ENCODE measurements at places on chromosomes 6 and 20.

DNA sequence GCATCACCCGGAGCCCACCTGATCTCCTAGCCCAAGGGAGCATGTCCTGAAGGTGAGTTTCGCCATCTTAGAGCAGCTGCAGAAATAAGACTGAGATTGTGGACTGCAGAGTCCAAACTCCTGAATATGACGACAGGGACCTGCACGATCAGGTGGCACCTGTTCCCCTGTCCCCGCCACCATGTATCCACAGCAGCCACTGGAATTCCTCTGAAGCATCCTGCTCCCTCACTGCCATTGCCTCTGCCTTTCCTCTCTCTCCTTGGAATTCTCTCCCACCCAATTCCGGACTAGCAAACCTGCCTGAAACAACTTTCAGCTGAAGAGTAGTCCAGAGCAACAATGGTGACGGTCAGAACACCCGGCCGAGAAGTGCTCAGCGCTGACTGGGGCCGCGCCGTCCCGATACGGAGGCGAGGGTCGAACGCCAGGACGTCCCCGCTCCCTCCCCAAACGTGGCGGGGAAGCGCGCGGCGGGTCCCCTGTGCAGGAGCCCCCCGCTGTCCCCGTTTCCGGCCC is 694 bp upstream of the FAM120B start:
- no peak for DNase-seq

- no peak for DNase-seq
These were observed 15.5 kb upstream of the SNRNP48 start for GRCh38 chr6:7574500-7574899.

- DNase-seq = peak; percentile 68
These were observed at the start of gene UNC5CL for GRCh38 chr6:41039060-41039998. Gene UNC5CL (minus strand): TSS chr6:41039221. CDS start chr6:41035074, 4,147 bp downstream.

DNA sequence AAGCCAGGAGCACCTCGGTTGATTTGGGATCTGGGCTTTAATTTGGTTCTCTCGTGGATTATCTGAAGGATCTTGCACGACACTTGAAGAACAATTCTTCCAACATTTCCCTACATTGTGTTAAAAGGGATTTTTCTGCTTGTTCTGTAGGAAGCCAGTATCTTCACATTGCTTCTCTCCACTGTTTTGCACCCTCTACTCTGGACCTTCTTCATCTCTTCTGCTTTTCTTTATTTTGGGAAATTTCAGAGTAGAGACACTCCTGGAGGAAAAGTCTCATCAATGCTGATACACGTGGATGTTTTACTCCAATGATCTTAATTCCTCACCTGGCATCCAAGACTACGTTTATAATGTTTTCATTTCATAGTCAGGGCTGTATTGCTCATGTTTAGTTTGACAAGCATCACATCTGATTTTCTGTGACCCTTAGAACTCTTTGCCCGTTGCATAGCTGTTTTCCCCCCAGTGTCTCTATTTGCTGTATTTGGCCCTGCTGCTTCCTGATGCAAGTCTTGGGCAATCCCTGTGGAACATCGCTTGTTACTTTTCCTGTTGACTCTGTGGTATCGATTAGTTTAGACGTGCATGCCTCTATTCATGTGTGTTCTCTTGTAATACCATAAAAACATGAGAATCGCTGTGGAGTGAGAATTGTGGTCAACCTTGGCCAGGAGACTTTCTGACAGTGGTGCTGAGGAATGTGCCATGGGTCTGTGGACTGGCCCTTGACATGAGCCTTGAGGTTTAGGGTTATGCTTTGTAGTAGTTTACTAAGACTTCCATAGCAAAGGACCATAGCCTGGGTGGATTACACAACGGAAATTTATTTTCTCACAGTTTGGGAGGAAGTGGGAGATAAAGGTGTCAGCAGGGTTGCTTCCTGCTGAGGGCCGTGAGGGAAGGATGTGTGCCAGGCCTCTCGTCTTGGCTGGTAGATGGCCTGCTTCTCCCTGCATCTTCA is 12.5 kb downstream of the PLCB1 start:
- no peak for DNase-seq

- DNase-seq = peak; percentile 66
These were observed 17.9 kb downstream of the GNAS start for GRCh38 chr20:58870293-58871014.

DNA sequence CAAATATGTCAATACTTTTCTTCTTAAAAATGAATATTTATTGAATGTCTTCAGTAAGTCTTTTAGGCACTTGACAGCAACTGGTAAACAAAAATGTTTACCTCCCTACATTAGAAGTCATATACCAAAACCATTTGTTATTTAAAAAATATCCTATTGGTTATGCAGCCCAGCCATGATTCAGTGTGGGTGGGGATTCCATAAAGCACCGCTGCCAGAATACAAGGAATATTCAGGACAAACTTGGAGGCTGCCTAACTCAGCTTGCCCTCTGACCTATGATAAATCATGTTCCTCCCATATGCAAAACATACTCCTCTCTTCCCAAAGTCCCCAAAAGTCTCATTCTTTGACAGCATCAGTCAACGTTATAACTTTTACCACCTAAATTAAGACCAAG is 486.8 kb upstream of the IRAK1BP1 start:
- no peak for DNase-seq

GRCh38 chr6:15485936-15486335 is 176.9 kb downstream of the DTNBP1 start:
- no peak for DNase-seq

GRCh38 chr20:62203378-62204030 is 16.6 kb downstream of the HRH3 start:
- no peak for DNase-seq

DNA sequence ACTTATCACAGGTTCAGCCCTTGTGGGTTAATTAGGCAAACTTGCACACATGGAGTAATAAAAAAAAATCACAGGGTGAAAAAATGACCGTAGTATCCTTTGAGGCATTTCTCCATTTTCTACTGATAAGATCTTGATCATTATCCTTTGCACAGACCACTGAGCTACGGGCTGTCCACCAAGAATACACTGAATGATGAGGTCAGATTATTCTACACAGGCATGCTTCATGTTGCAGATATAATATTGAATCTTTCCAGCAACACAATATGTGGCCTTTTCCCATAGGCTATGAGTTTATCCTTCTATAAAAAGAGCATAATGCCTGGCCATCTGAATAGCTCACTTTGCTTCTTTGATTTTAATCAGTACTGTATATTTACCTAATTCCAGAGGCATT is 168.9 kb downstream of the FRK start:
- no peak for DNase-seq

DNA sequence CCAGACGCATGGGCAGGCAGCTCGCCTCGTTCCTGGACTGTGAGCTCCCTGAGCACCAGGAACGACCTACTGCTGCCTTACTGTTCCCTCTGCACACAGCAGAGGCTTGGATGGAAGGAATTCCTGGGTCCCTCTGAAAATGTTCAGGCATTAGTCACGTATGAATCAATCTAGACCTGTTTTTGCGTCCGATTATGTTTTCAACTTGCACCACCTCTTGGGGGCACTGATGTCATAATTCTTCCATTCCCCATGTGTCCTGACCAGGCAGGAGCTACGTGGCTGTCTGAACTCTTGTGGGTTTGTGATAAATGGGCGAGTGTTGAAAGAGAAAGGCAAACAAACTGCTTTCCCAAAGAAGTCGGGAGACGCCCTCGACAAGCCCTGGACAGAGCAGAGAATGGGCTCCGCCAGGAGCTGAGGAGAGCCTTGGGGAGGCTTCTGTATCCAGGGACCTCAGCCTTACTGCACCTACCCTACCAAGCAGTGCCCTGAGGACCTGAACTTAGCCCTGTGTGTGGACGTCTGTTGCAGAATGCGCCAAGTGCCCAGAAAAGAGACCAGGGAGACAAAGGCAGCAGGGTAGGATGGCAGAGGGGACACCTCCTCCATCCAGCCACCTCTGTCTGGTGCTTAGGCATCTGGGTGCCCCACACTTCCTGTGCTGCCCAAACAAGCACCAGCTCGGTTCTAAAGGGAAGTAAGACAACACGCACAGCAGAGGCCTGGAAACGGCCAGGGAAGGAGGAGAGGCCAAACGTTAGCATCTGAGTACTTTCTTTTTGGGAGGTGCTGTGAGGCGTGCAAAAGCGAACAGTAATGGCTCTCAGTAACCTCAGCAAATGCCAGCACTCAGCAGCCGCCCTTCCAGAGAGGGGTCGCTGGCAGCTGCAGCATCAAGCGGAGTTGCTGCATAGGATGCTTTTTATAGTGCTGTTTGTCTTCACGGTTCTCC is 124.2 kb downstream of the LY86 start:
- DNase-seq = no peak

- DNase-seq = no peak
These were observed 157.8 kb downstream of the CDKAL1 start for GRCh38 chr6:20692023-20692422.

DNA sequence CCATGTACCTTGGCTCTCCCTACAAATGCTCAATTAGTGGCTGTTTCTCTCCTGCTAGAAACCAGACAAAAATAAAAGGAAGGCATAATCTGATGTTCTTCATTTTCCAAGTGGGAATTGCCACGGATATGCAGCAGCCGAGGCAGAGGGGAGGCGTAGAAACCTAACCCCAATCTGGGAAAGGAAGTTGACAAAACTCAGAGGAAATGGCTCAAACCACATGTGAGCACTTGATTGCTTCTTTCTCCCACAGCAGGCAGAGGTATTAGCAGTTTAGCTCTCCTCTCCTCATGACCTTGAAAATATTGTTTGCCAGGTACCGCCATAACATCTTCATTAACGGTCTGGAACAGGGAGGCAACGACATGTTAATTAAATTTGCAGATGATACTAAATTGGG is 3.8 kb upstream of the MLN start:
- DNase-seq = no peak

GRCh38 chr20:24589815-24590177 is 120.4 kb downstream of the SYNDIG1 start:
- DNase-seq = no peak

Data from stimulated activated naive CD8-positive, alpha-beta T cell treated with anti-CD3 and anti-CD28 coated beads, Interleukin-15, Interleukin-2, amounts not matched to agents 100 U/mL and 50 U/mL, for 24 hours (primary cell).